ENCODE measurements at places on chromosomes 6 and 20. TPM values are rescaled to one million over a fixed set of nuclear protein-coding genes. Genes with fewer than 3 reads are reported as not detected.

Gene PET117
- 26.1 TPM for total RNA-seq

Gene ASIP
- total RNA-seq, result not detected

- no peak for DNase-seq
Observed at GRCh38 chr6:162261598-162261997, 466.0 kb downstream of the PRKN start.

Gene HLA-DQB1
- total RNA-seq, result not detected

- no peak for DNase-seq
Observed at GRCh38 chr20:37523012-37523391, 2.0 kb downstream of the NNAT start.

Gene FOXC1
- 15.7 TPM for total RNA-seq

GRCh38 chr20:13432126-13432525 lies 206.6 kb downstream of the TASP1 start:
- DNase-seq, result no peak

Gene NCOA6
- 11.3 TPM for total RNA-seq

DNA sequence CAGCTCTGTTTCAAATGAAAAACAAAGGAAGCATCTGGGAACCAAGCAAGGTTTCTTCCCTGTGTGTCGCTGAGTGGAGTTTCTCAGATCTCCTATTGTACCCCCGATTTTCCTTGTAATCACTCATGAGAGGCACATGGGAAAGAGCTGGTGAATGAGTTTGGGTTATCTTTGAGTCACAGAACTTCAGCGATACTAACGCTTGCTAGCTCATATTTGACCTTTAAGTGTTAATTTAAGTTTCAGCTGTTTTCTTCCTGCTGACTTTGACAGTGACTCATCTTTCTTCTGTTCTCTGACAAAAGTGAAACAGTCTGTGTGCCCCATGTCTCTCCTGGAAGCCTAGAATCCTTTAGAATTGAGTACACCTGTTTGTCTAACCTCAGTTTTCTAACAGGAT lies 261.1 kb upstream of the RGS17 start:
- no peak for DNase-seq

DNA sequence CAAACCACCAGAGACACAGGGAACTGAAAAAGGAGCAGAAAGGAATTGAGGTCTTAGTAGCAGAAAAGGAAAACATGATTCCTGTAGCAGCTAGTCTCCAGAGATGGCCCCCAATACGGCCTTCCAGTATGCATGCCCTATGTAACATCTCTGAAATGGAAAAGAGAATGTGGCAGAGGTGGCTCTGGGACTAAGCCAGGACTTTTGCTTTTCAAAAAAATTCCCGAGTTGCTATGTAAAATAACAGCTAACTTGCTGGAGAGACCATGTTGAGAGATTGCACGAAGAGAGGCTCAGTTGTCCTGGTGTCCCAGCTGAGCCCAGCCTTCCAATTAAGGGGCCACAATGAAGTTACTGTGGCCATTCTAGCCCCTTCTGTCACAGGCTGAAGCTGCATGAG lies 27.7 kb downstream of the IL20RA start:
- DNase-seq, result no peak

DNA sequence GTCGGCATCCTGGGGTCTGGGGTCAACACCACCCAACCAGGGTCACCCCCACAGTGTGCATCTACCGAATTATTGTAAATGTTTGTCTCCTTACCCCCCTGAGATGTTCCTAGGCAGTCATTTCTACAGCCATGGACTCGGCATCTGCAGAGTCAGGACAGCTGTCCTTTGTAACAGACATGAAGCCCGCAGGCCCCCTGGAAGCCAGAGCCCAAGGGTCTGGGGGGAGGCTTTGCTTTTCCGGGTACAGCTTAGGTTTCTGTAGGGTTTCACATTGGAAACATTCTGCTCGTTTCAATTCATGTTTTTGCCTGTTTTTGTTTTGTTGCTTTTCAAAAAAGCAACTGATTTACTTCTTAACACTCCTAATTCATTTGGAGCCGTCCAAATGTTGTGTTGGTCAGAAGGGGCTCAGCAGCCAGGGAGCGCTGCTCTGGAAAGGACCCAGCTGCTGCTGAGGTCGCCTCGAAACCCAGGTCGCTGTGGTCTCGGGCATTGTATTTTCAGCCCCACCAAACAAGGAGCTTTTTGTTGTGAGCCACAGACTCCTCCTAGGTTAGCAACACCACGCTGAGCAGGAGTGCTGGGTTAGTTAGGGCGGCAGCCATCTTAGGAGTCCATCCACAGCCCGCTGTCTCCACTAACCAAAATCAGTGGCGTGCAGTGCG lies 160.4 kb downstream of the TMEM242 start:
- no peak for DNase-seq

Gene GJA10
- total RNA-seq, result not detected

Measured in fibroblast of the aortic adventitia (primary cell).